ENCODE measurements at places on chromosomes 6 and 20.

DNA sequence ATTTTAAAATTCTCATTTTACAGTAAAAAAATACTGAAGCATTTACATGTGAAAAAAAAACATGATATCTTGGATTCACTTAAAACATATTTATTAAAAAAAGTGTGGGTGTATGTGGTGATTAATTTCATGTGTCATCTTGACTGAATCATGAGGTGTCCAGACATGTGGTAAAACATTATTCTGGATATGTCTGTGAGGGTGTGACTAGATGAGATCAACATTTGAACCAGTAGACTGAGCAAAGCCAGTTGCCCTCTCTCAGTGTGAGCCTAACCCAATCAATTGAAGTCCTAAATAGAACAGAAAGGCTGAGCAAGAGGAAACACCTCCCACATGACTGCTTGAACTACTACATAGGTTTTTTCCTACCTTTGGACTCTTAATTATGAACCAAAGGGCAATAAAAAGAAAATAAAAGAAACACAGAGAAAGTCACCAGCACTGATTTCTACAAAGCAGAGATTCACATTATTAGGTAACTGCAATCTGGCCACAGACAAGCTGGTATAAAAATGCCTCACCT is 90.5 kb upstream of the VGLL2 start:
- no peak for DNase-seq

- DNase-seq, result no peak
Observed at GRCh38 chr6:150499882-150500312, 99.8 kb upstream of the PLEKHG1 start.

DNA sequence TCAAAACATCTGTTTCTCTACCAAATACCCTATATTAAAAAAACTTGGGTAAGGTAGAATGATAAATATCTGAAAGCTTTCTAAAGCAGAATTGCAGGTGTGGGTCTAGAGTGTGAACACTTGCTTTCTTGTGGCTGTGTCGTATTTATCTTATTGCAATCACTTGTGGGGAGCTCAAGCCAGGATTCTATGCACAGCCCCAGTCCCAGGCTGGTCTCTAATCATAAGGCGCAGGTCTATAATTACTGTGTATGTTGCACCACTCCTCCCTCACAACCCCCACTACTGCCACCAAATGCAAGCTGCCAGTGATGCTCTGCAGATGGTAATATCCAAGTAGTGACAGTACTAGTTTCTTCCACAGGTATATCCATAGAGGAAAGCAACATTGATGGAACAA is 2.2 kb upstream of the E2F3 start:
- DNase-seq, result no peak

GRCh38 chr6:36343109-36343680 is 6.5 kb upstream of the BNIP5 start:
- DNase-seq, result peak; percentile 75

DNA sequence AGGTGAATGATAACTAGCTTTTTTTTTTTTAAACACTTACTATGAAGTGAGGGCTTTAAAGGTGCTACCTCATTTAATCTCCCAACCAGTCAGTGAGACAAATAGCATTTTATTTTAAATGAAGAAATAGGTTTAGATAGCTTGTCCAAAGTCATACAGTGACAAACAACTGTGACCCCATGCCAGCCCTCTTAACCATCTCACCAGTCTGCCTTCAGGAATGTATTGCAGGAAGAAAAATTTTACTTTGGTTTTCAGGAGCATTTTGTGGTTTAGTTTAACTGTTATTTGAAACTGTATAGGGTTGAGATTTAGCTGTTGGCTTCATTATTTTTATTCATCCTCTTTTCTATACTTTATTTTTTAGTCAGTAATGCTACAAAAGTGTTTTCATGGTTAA is 18.6 kb downstream of the DSE start:
- DNase-seq, result no peak

GRCh38 chr6:84204011-84204410 is 23.4 kb downstream of the CEP162 start:
- DNase-seq, result no peak
